CD4-positive, alpha-beta T cell (primary cell): ENCODE measurements at places on chromosomes 1 and 21.

- DNase-seq = no peak
Observed at GRCh38 chr1:111599781-111600693, 19.6 kb upstream of the RAP1A start.

DNA sequence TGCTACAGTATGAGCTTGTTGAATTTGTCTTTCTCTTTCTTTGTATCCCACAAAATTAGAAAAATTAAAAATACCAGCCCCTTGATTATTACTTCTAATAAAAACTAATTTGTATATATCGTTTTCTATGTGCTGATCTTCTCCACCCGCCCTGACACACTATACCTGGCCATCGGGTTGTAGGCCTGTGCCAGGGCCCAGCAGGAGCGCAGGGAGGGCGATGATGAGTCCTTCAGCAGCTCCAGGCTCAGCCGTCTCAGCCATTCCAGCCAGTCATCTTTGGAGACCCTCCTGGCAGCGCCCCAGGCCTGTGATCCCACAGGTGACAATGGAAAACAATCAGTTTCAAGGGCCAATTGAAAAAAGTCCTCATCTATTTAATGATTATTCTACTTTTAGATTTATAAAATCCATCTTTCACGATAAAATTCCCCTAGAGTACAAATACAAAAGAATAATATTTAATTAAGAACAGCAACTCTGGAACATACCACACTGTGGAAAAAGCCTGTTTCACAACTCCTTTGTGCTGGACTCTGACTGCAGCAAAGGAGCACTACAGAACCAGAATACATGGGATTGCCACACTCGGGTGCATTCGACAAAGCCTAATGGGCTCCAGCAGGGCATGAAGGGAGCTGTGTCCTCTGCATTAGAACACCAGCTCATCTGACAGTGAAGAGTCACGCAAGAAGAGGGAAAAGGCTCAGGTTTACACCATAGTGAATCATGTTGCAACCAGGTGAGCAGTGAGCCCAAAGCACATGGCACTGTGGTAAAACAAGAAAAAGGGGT, 15.4 kb downstream of the ANGPTL7 start:
- no peak for DNase-seq

GRCh38 chr1:201096041-201096461, 16.2 kb downstream of the CACNA1S start:
- no peak for DNase-seq

DNA sequence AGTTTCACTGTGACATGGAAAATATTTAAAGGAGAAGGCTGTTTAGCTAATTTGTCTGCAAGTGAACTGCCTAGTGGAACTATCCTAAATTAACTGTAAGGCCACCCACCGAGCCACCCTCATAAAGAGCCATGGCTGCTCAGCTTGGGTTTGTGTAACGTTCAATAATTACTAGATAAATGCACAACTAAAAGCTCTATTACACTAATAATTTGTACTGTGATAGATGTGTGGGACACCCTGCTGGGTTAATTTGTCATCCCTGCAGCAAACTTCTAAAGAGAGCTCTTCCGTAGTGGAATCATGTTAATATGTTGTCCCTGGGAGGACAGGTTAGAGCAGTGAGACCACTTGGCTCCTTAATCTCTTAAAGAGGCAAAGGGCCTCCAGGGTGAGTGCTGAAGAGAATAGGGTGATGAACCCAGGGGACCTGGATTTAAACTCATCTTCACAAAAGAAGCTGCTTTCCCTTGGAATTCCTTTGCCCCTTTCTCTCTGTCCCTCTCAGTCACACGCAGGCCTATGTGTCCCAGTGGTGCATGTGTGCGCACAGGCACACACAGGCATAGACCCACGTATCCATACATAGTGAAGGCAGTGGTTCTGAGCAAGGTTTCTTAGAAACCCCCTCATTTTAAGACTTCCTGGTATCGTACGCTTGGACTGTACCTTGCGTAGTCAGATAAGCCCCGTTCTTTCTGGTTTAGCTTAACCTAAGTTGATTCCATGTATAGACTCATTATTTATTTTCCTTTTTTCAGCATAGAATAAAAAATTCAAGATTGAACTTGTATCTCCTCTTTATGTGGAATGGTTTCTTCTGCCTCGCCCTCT, 310.3 kb downstream of the NFIA start:
- no peak for DNase-seq

DNA sequence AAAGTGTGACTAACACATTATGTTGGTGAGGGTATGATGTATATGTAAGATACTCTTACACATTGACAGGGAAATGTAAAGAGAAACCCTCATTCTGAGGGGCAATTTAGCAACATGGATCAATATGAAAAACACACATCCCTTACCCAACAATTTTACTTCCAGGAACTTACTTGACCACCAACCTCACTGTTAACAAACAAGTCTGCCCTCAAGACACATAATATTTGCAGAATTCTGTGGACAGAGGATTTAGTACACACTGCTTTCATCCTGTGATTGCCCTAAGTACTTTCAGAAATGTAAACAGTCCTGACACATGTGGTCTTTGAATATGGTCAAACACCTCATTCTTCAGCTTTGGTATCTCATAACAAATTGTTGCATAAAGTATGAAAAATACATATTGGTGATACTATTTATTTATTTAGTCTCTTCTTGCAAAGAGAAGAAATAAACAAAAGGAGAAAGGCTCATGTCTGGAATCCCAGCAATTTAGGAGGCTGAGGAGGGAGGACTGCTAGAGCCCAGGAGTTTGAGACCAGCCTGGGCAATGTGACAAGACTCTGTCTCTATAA, 6.9 kb downstream of the USP48 start:
- no peak for DNase-seq
